ENCODE measurements at places on chromosomes 2 and 18. TPM values are rescaled to one million over a fixed set of nuclear protein-coding genes. Genes with fewer than 3 reads are reported as not detected.

DNA sequence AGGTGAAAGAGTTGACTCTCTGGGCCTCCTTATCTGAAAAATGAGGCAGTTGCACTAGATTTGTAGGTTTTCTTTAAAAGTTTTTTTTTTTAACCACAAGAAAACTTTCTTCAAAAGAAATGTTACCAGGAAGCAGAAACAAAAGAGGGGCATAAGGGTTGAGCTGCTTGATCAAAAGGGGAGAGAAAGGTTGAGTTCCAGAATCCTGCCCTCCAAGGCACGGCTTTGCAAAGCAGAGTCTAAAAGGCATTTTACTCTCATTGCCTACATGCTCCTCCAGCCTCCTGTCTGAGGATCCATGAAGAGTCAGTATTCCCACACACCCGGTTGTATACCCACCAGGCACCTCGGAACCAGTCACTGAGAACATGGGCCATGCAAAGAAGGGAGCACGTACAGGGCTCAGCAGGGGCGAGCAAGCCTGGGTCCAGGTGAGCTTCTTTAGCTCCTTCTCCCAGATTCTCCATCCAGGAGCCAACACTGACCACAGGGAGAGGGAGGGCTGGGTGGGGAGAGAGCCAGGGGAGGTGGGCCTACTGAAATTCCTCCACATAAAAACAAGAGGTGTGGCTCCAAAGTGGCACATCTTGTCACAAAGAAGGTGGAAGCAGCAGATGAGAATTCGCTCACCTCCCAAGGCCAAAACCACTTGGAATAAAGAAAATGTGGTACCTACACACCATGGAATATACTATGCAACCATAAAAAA, 116.0 kb upstream of the EPC2 start:
- H3K4me3 ChIP-seq = no peak overlapping the region
- no peaks in the 10 kb centered on the region for H3K4me1 ChIP-seq
- no peak overlapping the region for H3K27ac ChIP-seq
- no peaks in the 10 kb centered on the region for H3K36me3 ChIP-seq
- no peaks in the 10 kb centered on the region for H3K27me3 ChIP-seq

- no peaks in the 10 kb centered on the region for H3K27me3 ChIP-seq
- DNase-seq = no peak
- no peaks in the 10 kb centered on the region for H3K36me3 ChIP-seq
Observed at GRCh38 chr2:113926314-113926713, 36.4 kb downstream of the ACTR3 start.

- H3K4me1 ChIP-seq = no peaks in the 10 kb centered on the region
- no peak for DNase-seq
- no peak overlapping the region for H3K27ac ChIP-seq
- H3K4me3 ChIP-seq = no peak overlapping the region
- no peaks in the 10 kb centered on the region for H3K36me3 ChIP-seq
Observed at GRCh38 chr2:73917696-73918207, 8.9 kb upstream of the DGUOK start.

DNA sequence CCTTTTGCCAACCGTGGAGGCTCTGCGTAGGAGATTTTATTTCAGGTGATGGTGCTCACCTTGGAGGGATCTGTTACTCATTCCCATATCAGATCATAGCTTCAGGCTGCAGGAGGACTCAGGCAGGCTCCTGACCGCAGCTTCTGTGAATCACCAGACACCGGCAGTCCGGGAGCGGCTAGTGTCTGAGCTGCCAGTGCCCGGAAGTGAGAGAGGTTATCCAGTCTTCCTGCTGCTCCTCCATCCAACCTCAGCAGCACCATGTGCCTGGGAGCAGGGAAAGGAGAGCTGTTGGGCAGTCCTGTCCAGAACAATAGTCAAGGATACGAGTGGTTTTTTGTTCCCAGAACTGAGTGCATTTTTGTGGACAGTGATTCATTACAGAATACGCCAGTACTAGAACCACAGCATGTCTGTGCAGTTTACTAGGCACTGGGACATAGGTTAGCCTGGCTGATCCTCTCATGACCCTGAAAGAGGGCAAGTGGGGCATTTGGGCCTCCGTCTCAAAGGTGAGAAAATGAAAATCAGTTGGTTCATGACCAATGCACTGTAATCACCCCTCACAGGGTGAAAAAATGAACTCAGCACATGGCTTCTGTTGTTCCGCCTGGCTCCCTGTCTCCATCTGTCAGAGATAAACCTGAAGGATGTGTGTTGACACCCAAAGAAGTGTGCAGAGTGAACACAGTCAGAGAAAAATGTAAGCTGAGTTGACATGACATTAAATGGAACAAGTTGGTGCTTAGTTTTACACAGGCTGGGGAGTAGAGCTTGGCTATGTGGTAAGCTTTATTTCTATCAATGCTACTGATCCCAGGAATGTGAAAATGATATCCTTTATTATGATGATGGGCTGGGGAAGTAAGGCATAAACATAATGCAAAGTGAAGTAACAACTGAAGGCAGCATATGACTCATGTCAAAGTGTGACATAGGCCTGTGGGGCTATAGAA, 12.2 kb downstream of the FHOD3 start:
- H3K27me3 ChIP-seq = no peaks in the 10 kb centered on the region
- peak overlapping the region; percentile 64 for H3K27ac ChIP-seq
- H3K4me3 ChIP-seq = peak overlapping the region; percentile 14
- H3K4me1 ChIP-seq = no peaks in the 10 kb centered on the region
- H3K36me3 ChIP-seq = no peaks in the 10 kb centered on the region

GRCh38 chr2:73238149-73238548, 4.0 kb downstream of the CCT7 start:
- no peaks in the 10 kb centered on the region for H3K27me3 ChIP-seq
- no peak overlapping the region for H3K27ac ChIP-seq
- no peaks in the 10 kb centered on the region for H3K36me3 ChIP-seq
- H3K4me3 ChIP-seq = no peak overlapping the region
- peaks cover 4% of the 10 kb centered on the region for H3K4me1 ChIP-seq
- DNase-seq = no peak

DNA sequence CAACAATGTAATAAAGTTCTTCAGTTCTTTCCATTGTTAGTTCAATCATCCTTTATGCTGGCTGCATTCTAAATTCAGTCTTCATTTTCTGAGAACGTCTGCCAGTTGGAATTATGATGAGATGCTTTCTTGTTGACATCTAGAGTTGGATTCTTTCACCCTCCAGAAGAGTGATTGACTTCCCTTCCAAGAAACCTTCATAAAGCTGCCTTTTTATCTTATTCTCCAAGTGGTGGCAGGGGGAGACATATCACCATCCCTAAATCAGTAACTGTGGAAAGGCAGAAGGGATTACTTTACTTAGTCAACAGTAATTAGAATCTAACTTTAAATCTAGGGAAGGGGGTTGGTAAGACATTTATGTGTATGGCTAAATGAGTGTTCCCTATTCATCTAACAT, 86.8 kb upstream of the GULP1 start:
- H3K4me1 ChIP-seq = no peaks in the 10 kb centered on the region
- DNase-seq = peak; percentile 49
- H3K27me3 ChIP-seq = no peaks in the 10 kb centered on the region
- no peaks in the 10 kb centered on the region for H3K36me3 ChIP-seq
- H3K27ac ChIP-seq = no peak overlapping the region

MTCL1 gene
- 15.3 TPM for total RNA-seq
